ENCODE measurements at places on chromosomes 11 and 22. TPM values are rescaled to one million over a fixed set of nuclear protein-coding genes. Genes with fewer than 3 reads are reported as not detected.

DNA sequence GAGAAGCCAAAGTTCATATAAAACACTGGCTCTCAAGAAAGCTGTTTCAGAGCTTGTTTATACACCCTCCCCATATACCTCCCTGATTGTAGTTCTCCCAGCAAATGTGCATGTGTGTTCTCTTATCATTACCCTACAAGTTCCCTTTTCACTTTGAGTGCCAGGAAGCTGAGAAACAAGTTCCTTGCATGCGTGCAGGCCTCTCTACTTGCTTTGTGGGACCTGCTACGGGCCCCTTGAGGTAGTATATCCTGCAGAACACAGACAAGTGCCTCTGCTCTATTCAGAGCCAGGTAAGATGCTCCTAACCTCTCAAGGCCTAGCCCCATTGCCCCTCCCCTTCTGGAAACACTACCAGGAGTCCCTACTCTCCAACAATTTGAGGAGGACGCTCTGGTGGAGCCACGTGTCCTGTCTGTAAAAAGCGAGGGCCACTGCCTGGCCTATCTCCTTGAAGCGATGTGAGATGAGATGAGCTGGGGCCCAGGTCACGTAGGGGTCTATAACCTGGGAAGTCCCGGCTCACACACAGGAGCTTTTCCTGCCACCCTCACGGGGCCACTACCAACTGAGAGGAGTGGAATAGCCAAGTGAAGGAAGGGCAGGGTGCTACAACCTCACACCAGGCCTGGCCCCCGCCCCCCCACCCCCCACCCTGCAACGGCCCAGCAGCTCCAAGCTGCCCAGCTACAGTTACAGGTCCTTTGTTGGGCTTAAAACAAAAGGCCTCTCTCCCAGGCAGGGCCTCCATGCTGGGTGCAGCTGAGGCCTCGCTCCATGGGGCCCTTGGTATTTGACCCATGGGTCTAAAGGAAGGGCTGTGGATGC is 2.6 kb upstream of the ATP5MGL start:
- no peak overlapping the region for H3K4me3 ChIP-seq
- H3K27me3 ChIP-seq: no peaks in the 10 kb centered on the region
- peaks cover 20% of the 10 kb centered on the region for H3K4me1 ChIP-seq
- H3K36me3 ChIP-seq: peaks cover 24% of the 10 kb centered on the region

DRICH1 gene
- 1.1 TPM for total RNA-seq

NAALADL1 gene
- total RNA-seq: not detected

IFTAP gene
- 17.1 TPM for total RNA-seq

DNA sequence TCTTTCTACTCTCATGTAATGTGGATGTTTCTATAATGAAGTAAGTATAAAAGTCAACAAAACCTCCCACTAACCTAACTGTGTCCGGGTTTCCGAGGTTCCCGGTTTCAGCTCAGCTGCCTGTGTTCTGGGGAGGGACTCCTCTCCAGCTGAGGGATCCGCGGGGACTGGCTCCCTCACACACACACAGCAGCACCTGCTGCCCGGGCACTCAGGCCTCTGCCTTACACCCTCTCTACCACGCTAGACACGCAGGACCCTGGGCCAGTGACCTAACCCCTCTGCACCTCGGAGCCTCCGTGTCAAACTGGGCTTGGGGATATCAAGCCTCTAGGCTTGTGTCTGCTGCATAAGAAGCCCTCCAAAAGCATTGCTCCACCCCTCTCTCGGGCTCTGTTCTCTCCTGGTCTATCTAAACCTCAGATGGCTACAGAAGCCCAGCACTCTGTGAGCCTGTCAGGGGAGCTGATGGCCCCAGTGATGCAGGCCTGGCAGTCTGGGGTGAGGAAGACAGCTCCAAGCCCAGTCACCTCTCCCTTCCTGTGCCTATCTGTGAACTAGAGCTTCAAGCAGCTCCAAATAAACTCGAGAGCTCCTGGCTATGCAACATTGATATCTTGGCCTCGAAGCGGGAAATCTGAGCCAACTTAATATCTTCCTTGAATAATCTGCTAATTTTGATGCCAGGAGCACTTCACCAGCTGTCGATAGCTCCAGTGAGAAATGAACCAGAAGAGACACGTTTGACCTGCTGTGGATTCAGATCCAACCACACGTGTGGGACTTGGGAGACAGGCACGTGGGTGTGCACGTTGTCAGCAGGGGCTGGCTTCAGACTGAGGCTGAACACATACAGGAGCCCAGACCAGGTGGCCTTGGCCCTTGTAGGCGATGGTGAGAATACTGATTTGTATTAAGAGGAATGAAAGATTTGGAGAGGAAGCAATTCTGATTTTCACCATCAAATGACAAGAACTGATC is 232.7 kb upstream of the B3GAT1 start:
- no peaks in the 10 kb centered on the region for H3K27me3 ChIP-seq
- H3K27ac ChIP-seq: no peak overlapping the region
- no peaks in the 10 kb centered on the region for H3K4me1 ChIP-seq
- no peak overlapping the region for H3K4me3 ChIP-seq

DNA sequence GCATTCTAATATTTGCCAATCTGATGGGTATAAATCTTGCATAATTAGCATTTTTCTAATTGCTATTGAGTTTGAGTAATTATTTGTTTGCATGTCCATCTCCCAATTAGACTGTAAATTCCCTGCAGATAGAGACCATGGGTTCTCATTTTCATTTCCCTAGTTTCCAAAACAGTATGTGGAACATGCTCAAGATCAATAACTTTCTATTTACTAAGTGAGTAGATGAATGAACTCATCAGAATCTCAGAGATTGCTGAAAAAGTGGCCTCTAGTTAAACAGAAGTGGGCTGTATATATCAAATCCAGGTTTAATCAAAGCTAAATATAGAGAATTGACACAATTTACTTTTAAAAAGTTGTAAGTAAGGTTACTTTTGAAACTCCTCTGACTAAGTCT is 138.0 kb upstream of the PGR start:
- H3K36me3 ChIP-seq: no peaks in the 10 kb centered on the region
- no peak overlapping the region for H3K27ac ChIP-seq
- no peak overlapping the region for H3K4me3 ChIP-seq
- no peaks in the 10 kb centered on the region for H3K27me3 ChIP-seq
- no peak for DNase-seq
- no peaks in the 10 kb centered on the region for H3K4me1 ChIP-seq

- H3K27ac ChIP-seq: no peak overlapping the region
- peaks cover 86% of the 10 kb centered on the region for H3K27me3 ChIP-seq
- H3K4me1 ChIP-seq: peaks cover 11% of the 10 kb centered on the region
- no peak overlapping the region for H3K4me3 ChIP-seq
Measured at GRCh38 chr22:26957897-26958296, 300.5 kb downstream of the MIAT start.

- H3K27me3 ChIP-seq: peaks cover 65% of the 10 kb centered on the region
- DNase-seq: no peak
- no peak overlapping the region for H3K4me3 ChIP-seq
- H3K4me1 ChIP-seq: no peaks in the 10 kb centered on the region
Measured at GRCh38 chr11:2297623-2298030, 4.1 kb downstream of the C11orf21 start.

DNA sequence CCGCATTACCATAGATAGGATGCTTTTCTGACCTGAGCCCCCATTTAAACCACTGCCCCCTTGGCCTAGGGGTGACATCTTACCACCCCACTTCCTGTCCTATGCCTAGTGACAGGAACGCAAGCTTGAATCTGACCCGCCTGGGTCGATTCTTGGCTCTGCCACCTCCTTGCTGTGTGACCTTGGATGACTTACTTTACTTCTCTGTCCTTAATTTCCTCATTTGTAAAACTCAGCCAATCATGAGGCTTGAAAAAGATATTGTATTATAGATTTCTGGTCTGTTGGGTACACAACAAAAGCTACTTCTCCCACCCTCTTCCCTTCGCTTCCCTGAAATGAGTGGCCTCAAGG is 39.2 kb upstream of the CDON start:
- DNase-seq: no peak
- no peak overlapping the region for H3K27ac ChIP-seq
- H3K4me3 ChIP-seq: no peak overlapping the region
- no peaks in the 10 kb centered on the region for H3K27me3 ChIP-seq
- H3K36me3 ChIP-seq: peaks cover 5% of the 10 kb centered on the region
- H3K4me1 ChIP-seq: peaks cover 10% of the 10 kb centered on the region

GRCh38 chr11:30423886-30424285 is 101.0 kb downstream of the ARL14EP start:
- DNase-seq: no peak
- no peaks in the 10 kb centered on the region for H3K36me3 ChIP-seq
- H3K4me3 ChIP-seq: no peak overlapping the region
- H3K27ac ChIP-seq: no peak overlapping the region
- H3K27me3 ChIP-seq: peaks cover 10% of the 10 kb centered on the region

DNA sequence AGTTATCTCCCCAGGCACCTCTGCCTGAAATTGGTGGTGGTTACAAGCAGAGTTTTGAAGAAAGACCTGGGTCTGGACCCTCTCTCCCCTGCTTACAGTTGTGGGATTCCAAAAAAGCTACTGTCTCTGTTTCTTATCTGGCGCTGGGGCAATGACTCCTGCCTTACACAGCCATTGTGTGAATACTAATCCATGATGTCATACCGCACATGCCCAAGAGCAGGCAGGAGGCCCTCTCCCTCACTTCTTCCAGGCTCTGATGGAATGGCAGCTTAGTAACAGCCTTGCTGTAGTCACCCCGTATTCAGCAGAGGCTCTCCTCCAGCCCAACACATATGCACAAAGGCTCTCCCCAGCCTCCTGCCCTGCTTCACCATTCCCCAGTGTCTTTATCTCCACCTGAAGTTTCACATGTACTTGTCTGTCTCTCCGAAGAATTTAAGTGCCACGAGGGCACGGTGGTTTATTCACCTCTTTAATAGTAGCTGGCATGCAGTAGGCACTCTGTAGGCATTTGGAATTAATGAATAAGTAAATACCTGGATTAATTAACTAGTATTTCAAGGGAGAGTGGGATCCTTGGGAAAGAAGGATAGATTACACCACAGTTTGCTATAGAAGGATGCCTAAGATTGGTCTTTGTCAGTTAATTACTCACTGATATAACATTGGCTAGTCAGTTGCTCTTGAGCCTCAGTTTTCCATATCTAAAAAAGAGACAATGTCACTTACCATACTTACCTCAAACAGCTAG is 165.6 kb downstream of the ETS1 start:
- H3K36me3 ChIP-seq: no peaks in the 10 kb centered on the region
- peaks cover 9% of the 10 kb centered on the region for H3K4me1 ChIP-seq
- H3K27ac ChIP-seq: no peak overlapping the region
- no peak for DNase-seq
- H3K4me3 ChIP-seq: no peak overlapping the region

DNA sequence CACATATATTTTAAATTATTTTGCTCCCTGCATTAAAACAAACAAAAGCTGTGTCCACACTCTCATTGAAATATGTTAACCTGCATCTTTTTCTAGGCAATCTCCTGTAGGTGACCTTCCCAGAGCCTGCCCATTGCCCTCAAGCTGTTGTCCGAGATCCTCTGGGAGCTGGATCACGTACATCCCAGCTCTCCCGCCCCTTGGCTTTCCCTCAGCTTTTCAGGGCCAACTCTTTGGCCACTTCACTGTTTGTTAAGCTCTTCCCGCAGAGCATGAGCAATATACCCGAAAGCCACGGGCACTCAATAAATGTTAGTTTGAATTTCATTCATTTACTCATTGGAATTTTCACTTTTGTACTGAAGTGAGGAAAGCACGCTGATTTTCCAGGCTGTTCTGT is 32.2 kb downstream of the ELMOD1 start:
- peaks cover 24% of the 10 kb centered on the region for H3K27me3 ChIP-seq
- DNase-seq: no peak
- H3K4me3 ChIP-seq: no peak overlapping the region
- H3K4me1 ChIP-seq: no peaks in the 10 kb centered on the region
- H3K36me3 ChIP-seq: no peaks in the 10 kb centered on the region

DNA sequence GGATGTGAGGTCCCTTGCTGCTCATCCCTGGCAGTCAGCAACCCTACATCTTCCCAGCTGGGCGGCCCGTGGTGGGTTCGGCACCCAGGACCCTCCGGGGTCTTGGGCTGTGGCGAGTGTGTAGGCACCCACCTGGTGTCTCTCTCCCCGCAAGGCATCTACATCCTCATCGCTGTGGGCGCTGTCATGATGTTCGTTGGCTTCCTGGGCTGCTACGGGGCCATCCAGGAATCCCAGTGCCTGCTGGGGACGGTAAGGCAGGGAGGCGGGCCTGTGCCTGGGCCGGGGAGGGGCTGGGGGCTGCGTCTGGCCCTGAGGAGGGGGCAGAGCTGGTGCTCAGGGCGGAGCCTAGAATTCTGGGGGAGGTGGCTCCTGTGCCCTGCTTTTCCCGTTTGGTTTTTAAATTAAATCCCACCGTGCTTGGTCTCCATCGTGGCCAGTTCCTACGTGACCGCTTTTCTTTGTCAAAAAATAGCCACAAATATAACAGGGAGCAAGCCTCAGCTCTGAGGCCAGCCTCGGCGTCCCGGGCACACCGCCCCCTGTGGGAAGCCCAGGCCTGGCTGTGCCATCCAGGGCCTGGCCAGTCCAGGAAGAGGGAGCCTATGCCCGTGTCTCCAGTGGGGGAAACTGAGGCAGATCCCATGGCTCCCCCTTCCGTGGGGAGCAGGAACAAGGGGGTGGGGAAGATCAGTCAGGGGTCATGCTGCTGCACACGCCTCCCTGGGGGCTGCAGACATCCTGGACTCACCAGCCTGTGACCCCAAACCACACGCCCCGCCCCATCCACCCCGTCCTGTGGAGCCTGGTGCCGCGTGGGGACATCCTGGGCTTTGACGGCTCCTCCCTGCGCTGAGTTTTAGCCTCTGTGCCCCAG is 6.4 kb upstream of the TSSC4 start:
- no peak overlapping the region for H3K4me3 ChIP-seq
- no peaks in the 10 kb centered on the region for H3K4me1 ChIP-seq
- H3K27ac ChIP-seq: no peak overlapping the region
- H3K36me3 ChIP-seq: peaks cover 31% of the 10 kb centered on the region
